OCI-LY7 (cell line): ENCODE measurements at places on chromosomes 6 and 20. TPM values are rescaled to one million over a fixed set of nuclear protein-coding genes. Genes with fewer than 3 reads are reported as not detected.

The SLC17A3 gene
- not detected in 2 replicates for total RNA-seq

The VWA7 gene
- 3.7 and 6.5 TPM in 2 replicates for total RNA-seq

The OR2H2 gene
- total RNA-seq: not detected in 2 replicates

The FNDC11 gene
- total RNA-seq: 2.1 and 3.0 TPM in 2 replicates

The GTSF1L gene
- 3.3 and 4.0 TPM in 2 replicates for total RNA-seq

The OXT gene
- not detected in 2 replicates for total RNA-seq

DNA sequence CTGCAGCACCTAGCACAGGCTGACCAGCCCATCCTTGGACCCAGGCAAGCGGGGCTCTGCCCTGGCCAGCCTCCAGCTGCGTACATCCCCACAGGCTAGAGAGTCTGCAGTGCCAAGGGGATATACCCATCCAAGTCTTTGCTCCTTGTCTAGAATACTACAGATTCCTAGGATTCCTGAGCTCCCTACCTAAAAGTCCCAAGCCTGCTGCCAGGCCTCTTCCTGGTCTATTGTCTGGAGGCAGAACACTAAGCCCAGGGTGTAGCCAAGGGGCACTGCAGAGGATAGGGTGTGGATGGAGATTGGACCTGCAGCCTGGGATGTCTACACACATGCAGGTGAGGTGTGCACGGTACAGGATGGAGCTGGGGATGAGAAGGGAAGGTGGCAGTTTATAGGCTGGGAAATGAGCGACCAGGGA lies 90.0 kb upstream of the SIRPA start:
- DNase-seq: no peak

- peak; percentile 87 for DNase-seq
Observed at GRCh38 chr6:158803733-158804143, 15.4 kb downstream of the EZR start.

DNA sequence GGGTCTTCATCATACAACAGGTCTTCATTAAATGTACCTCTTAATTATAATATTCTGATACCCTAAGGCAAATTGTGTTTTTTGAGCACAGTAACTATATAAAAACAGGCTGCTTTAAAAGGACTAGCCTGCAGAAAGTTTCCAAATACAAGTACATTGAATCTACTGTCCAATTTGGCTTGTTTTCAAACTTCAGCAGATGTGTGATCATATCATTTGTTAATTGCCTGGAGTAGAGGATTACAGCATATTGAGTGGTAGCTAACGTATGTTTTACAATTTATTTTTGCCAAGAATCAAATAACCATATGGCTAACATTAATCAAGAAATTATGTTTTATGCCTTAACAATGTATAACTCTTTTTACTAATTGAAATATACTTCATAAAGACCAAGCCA lies 12.6 kb downstream of the TINAG start:
- no peak for DNase-seq

DNA sequence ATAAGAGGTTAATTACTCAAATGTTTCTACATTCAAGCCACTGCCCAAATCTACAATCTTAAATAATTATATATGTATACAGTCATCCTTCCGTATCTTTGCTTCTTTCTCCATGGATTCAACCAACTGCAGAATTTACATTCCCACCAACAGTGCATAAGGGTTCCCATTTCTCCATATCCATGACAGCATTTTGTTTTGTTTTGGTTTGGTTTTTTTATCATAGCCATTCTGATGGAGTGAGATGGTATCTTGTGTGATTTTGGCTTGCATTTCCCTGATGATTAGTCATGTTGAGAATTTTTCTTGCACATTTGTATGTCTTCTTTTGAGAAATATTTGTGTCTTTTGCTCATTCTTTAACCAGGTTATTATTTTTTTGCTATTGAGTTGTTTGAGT lies 198.5 kb downstream of the C6orf118 start:
- no peak for DNase-seq

DNA sequence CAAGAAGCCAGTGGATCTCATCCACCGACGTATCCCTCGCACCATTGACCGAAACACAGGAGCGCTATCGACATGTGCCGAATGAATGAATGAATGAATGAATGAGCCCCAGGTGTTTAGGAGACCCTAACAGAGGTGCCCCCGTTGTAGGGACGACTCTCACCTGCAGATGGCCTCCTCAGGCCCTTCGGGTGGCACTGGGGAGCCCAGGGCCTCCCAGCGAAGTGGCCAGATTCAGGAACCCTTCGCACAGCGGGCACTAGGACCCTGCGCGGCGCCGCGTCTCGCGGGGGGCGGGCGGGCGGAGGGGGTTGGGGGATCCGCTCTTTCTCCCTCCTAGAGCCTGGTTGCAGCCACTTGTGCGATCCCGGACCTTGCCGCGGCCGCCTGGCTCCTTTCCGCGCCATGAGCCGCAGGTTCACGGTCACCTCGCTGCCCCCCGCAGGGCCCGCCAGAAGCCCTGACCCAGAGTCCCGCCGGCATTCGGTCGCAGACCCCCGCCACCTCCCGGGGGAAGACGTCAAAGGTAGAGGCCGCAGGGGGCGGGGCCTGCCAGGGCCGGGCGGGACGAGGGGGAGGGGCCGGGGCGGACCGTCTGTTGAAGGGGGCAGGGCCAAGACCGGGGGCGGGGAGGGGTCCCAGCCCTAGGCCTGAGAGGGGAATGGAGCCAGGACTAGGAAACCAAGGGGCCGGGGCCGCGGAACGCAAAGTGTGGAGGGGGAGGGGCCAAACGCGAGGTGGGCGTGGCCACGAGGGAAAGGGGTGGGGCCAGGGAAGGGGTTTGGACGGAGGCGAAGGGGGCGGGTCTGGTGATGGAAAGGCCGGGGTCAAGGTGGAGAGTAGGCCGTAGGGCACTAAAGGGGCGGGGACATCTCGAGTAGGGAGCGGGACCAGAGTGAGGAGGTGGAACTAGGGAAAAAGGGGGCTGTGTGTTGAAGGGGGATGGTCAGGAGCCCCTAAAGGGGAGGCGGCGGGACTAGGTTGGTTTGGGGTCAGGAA lies 7.4 kb upstream of the SLC12A5 start:
- DNase-seq: peak; percentile 92

DNA sequence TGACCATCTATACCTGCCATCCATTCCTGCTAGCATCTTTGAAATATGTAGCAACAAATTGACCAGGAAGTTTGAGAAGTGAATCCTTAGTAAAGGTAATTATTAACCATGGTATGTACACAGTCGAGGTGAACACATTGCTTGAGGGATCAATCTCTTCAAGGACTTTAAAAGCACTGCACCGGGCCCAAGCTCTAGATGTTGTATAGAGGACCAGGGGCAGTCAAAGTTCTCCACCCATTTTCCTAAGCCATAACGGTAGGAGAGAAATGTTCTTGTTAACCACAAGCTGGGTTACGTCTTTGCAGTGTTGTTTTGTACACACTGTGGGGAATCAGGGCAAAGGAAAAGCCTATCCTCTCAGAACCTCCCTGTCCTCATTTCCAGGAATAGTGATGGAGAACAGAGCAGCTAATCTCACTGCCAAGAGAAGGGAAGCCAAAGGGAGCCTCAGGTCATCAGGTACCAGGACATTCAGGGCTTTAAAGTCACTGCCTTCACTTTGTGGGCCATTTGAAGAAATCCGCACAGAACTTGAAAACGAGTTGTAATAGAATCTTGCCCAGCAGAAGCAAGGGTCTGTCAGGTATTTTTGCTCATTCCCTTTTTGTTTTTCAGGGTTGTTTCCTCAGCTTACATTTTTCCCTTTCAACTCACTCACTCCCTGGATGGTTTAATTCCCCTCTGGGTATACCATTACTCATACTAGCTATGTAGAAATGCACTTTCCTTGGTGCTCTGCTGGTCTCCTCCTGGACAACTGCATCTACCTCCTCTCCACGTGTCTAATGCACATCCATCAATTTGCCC lies 5.3 kb upstream of the PM20D2 start:
- no peak for DNase-seq

- DNase-seq: no peak
Observed at GRCh38 chr6:166861961-166862286, 94.4 kb downstream of the RNASET2 start.

- DNase-seq: peak; percentile 56
Observed at GRCh38 chr6:90382760-90383159, 86.1 kb upstream of the BACH2 start.

- no peak for DNase-seq
Observed at GRCh38 chr6:78670802-78671201, 196.5 kb upstream of the IRAK1BP1 start.

GRCh38 chr20:39605908-39606307 lies 643.8 kb downstream of the DHX35 start:
- DNase-seq: no peak

DNA sequence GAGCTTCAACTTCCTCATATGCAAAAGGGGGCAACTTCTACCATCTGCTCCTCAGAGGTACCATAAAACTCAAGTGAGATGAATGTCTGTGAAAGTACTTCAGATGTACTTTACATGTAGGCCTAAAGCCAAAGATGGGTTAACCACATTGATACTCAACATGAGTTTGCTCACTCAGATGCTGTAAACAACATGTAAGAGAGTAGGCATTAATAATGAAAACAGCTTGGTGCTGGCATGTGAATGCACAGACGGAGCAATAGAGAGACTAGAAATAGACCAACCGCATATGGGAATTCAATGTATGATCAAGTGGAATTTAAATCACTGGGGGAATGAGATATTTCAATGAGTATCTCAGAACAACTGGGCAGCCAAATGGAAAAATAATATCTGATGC lies 143.8 kb upstream of the CDYL start:
- DNase-seq: no peak

GRCh38 chr6:13522656-13523055 lies 35.3 kb upstream of the GFOD1 start:
- DNase-seq: no peak

GRCh38 chr6:151067684-151068596 lies 171.8 kb upstream of the AKAP12 start:
- DNase-seq: no peak

- DNase-seq: no peak
Observed at GRCh38 chr6:155493026-155493693, 37.5 kb upstream of the NOX3 start.

- DNase-seq: no peak
Observed at GRCh38 chr6:43386492-43386891, 17.0 kb upstream of the ZNF318 start.

DNA sequence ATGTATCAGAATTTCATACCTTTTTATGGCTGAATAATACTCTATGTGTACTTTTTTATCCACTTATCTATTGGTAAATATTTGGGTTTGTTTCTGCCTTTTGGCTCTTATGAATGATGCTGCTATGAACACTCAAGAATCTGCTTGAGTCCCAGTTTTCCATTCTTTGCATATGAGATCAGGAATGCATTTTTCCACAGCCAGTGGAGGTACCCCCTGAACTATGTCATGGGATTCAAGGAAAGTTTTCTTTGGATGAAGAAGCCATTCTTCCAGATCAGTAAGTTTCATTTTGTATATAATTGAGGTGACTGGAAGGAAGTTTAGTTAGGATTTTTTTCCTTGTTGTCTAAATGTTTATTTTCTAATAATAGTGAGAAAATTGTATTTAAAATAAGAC lies 40.9 kb downstream of the NKX2-4 start:
- DNase-seq: no peak

GRCh38 chr20:57683881-57684807 lies 25.7 kb downstream of the PMEPA1 start:
- DNase-seq: no peak

- DNase-seq: no peak
Observed at GRCh38 chr6:40599555-40599954, 12.4 kb upstream of the LRFN2 start.

GRCh38 chr6:125192610-125192930 lies 39.0 kb downstream of the TPD52L1 start:
- DNase-seq: no peak

DNA sequence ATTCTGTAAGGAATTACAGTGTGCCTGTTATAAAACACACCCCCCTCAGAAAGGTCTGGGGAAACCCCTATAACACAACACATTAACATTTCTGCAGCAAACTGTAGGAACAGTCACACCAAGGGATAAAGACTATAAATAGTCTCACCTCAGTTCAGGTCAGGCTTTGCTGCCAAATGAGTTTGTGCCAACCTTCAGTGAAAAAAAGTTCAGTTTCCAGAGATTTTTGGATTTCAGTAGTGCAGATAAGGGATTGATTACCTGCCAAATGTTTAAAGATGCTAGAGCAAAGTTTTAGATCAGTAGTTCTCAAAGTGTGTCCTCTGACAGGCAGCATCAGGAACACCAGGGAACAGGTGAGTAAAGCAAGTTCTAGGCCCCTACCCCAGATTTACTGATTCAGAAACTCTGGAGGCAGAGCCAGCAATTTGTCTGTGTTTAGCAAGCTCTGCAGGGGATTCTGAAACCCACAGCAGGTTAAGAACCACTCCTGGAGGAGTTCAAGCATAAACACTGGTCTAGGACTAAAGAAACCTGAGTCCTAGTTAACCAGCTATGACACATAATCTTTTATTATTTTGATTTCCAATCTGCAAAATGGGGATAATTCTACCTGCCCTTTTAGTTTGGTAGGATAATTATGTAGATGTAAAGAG lies 111.0 kb downstream of the RCAN2 start:
- DNase-seq: no peak

DNA sequence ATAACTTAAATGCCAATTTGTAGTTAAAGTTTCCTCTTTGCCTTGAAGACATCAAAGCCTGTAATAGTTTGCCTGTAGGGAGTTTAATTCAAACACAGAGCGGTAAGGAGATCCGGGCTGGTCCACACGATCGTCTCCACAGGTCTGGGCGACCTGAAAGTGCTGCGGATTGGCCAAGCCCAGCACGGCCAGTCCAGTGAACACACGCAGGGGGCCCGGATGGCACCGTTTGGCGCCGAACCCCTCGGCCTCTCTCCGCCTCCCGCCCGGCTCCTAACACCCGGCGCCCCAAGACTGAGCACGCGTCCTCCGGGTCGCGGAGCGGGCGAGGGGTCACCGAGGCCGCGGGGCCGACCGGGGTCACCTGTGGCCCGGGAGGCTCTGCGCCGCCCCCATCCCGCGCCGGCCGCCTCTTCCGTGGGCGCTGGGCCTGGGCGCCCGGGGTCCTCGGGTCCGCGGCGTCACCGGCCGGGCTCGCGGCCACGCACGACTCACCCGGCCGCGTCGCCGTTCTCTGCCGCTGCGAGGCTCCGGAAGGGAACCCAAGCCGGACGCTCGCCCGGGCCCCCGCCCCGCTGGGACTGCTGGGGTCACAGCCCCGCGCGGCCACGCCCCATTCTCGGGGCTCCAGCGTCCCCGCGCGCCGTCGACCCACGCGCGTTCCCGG lies 481 bp downstream of the SERPINB6 start:
- no peak for DNase-seq

DNA sequence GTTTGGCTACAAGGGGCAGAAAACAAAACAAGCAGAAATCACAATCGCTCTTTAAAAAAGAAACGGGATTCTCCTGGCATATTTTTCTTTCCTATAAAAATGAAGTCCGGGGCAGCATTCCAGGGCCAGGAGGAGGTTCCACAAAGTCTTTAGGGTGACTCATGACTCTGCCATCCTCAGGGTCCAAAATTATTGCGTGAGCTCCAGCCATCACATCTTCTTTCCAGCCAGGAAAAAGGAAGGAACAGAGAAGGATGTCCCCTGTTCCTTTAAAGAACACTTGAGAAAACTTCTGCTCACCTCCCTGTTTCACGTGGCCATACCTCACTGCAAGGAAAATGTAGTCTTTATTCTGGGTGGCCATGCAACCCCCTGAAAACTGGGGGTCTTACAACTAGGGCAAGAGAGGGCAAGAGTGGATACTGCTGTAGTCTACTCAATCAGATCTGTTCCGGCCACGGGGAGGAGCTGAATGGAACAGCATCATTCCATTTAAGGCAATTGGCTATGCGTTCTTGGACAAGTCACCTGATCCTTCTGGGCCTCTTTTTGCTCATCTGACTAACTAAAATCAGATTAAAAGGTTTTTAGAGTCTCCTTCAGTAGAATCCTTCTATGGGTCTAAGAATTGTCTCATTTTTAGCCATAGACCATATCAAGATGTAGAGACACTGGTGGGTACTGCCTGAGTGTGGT lies 49.4 kb downstream of the CTCFL start:
- peak; percentile 60 for DNase-seq

- DNase-seq: no peak
Observed at GRCh38 chr6:132388291-132388690, 13.0 kb downstream of the MOXD1 start.
